Stomach (tissue), 19 donors: ENCODE measurements at places on chromosomes 6 and 20. TPM values are rescaled to one million over a fixed set of nuclear protein-coding genes. Genes with fewer than 3 reads are reported as not detected.

DNA sequence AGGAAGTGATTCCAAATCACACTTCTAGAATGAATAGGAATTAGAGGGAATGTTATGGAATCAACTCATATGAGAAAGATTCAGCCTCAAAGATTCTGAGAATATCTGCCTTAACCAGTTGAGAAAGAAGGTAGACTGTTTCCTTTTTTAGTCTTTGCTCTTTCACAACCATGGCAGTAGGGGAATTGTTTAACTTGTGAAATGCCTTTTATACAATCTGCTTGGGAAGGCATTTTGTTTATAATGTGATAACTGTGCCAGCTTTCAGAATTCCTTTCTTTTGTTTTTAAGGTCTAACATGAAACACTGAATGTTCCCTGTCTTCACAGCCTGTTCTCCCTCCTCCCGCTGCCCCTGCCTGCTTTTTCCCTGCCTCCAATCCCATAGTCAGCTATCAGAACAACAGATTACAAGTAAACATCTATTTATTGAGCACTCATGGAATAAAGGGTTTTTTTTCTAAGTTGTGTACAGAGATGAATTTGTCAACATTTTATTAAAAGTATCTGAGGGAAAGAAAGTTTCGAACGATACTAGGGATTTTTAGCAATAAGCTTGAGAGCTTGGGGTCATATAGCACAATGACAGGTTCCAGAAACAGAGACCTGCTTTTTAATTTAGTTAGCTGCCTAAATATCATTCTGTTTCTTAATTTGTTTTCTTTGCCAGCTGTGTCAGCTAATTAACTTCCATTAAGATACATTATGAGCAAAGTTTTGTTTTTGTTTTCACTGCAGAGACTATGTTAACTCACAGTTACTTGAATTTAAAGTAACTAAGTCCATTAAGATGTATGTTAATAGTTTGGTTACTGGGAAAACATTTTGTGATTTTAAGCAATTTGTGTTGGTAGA is 28.3 kb upstream of the FBXO30 start:
- DNase-seq = no peak

DNA sequence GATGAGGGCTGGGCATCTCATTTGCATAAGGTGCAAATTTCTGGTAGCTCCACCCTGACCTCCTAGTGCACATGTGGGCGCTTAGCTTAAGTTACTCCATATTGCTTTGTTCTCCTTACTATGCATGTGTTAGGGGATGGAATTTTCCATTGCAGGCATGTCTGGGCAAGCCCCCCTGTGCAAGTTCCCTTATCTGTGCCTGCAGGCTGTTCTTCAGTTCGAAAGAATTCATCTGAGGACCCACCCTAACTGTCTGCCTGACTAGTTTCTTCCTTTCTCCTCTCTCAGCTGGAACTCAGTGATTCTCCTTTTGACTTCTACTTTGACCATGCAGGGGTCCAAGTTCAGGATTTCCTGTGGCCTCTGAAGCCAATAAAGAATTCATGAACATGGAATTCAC is 30.2 kb downstream of the CCDC170 start:
- no peak for DNase-seq

- DNase-seq = no peak
These were observed 90.2 kb upstream of the EEF1E1 start for GRCh38 chr6:8192597-8192996.

GRCh38 chr6:73367761-73368355 is 1.8 kb downstream of the OOEP start:
- DNase-seq = no peak

Gene NELFE
- total RNA-seq = 45.1 TPM

Gene ZNF217
- 31.7 TPM for total RNA-seq
